Urothelium cell line (cell line): ENCODE measurements at places on chromosomes 4 and X.
A peak's percentile ranks its signal among the peaks of the same experiment; 100 is the strongest.

- DNase-seq, result no peak
Measured at GRCh38 chr4:106676173-106676921, 307.8 kb upstream of the GIMD1 start.

- no peak for DNase-seq
Measured at GRCh38 chr4:7442574-7443162, 7.9 kb upstream of the PSAPL1 start.

GRCh38 chrX:74250574-74250973, 53.4 kb upstream of the ZCCHC13 start:
- DNase-seq, result no peak

GRCh38 chr4:188295899-188296298, 156.7 kb downstream of the TRIML1 start:
- DNase-seq, result no peak

DNA sequence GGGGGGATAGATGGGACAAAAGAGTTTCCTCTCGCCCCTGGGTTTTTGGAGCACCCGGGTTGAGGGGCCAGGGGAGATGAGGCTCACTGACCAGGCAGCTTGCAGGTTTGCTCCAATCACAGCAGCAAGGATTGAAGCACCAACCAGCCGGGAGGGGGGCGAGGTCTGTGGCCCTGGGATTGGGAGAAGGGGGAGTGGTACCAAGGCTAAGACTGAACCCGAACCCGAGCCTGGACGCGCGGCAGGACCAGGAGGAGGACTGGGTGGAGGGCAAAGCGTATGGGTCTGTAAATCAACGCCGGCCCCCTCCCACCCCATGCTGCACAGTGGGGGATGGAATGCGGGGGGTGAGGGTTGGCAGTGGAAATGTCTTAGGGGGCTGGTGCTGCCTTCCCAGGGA, 3.5 kb downstream of the SOX3 start:
- DNase-seq, result no peak

GRCh38 chrX:17913801-17914200, 52.7 kb upstream of the RAI2 start:
- no peak for DNase-seq

DNA sequence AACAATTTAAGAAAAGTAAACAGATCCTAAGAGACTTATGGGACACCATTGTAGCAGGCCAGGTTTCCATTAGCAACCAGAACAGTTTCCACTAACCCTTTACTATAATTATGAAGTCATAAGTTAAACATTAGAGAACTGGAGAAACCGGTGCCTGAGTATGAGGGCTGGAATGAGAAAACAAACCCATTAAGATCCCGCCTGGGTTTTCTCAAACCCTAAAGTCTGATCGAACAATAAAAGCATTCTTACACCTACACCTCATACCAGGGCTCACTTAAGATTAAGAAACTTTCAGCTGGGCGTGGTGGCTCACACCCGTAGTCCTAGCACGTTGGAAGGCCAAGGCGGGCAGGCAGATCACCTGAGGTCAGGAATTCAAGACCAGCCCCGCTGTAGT, 13.7 kb upstream of the DHX15 start:
- no peak for DNase-seq

DNA sequence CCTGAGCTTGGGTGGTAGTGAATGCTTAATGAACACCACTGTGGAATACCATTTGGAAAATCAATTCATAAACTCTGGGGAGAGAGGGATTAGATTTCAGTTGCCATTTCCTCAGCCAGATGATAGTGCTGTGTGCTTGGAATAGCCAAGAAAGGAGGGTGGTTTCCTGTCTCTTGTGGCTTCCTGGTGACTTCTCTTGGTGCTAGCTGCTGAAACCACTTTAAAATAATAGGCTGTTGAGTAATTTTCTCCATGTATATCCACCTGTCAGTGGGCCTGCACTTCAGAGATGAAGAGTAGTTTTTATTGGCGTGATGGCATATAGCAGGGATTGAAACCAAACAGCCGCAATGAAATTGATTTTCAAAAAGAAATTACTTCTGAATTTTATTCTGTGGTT, 11.8 kb downstream of the EDA start:
- no peak for DNase-seq

- peak; percentile 39 for DNase-seq
Measured at GRCh38 chrX:68307769-68308168, 125.5 kb downstream of the OPHN1 start.

GRCh38 chr4:1693131-1693896, 9.2 kb upstream of the FAM53A start:
- peak; percentile 61 for DNase-seq

DNA sequence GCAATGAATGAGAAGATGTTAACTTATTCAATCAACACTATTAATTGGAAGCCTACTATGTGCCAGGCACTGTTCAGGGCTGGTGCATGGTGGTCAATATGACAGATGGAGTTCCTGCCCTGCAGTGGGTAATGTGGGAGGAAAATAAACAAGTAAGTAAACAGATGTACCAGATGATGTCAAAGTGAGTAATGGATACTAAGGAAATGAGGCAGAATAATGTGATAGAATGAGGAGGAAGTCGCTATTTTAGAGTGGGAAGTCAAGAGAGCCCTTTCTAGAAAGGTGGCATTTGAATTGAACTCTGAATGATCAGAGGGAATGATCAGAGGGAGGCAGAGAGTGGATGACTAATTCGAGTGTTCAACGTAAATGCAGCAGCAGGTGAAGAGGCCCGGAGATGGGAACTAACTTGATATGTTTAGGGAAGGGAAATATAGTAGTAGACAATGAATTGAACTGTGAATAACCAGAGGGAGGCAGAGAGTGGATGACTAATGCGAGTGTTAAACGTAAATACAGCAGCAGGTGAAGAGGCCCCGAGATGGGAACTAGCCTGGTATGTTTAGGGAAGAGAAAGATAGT, 48.3 kb downstream of the HMGB3 start:
- DNase-seq, result no peak

GRCh38 chrX:40922307-40922706, 162.9 kb upstream of the USP9X start:
- DNase-seq, result no peak

DNA sequence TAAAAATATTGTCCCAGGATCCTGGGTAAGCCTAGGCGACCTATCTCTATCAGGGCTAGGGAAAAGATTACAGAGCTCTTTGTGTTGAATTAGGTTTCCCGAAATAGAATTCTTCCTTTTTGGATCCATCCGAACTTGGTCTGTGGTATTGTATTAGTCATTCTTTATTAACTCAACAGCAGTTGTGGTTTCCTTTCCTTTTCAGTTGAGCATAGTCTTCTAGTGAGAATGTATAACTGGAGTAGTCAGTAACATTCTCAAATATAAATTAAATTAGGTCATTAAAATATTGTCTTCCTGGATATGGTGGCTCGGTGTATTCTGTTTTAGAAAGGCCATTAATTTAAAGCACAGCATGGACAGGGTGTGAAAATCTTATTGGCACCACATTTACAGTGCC, 520.4 kb downstream of the NLGN4X start:
- peak; percentile 8 for DNase-seq

DNA sequence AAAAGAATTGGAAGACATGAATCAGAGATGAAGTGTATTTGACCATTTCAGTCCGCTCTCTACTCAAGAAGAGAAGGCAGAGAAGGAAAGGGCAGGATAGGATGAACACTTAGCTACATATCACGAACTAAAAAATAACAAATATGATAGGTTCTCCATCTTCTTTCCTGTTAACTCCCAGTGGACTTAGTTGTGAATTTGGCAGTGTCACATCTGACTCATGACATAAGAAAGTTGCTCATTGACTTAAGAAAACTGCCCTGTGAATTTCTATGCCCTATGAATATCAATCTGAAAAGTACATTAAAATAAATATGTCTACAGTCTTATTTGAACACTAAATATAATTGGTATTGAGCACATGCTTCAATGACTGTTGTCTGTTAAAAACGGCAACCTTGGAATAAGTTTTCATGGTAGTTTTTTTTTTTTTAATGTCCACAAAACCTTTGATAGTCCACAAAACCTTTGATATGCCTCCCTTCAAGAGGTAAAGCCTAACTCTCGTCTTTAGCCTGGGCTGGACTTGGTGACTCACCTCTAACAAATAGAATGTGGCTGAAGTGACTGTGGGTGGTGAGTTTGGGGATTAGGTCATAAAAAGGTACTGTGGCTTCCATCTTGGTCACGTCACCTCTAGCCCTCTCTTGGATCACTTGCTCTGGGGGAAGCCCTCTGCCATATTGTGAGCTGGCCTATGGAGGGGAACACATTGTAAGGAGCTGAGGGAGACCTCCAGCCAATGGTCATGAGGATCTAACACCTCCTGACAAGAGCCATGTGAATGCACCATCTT, 184.7 kb upstream of the S100G start:
- DNase-seq, result no peak
